PC-9 (cell line): ENCODE measurements at places on chromosomes 12 and 14. TPM values are rescaled to one million over a fixed set of nuclear protein-coding genes. Genes with fewer than 3 reads are reported as not detected.

IL31 gene
- total RNA-seq = not detected in 2 replicates

FOXG1 gene
- total RNA-seq = not detected in 2 replicates

TUNAR gene
- not detected in 2 replicates for total RNA-seq

CCT2 gene
- 136 and 162 TPM in 2 replicates for total RNA-seq

SMCO2 gene
- 1.9 and 3.7 TPM in 2 replicates for total RNA-seq

KCNC2 gene
- not detected in 2 replicates for total RNA-seq

SLCO1A2 gene
- total RNA-seq = 0.45 and 0.63 TPM in 2 replicates

NRXN3 gene
- not detected in 2 replicates for total RNA-seq

RND1 gene
- total RNA-seq = 2.7 and 4.0 TPM in 2 replicates

P2RX2 gene
- total RNA-seq = not detected in 2 replicates

C1R gene
- total RNA-seq = 20.5 and 24.0 TPM in 2 replicates

SOS2 gene
- total RNA-seq = 13.8 and 14.9 TPM in 2 replicates

GDF3 gene
- total RNA-seq = not detected in 2 replicates

KRT75 gene
- not detected in 2 replicates for total RNA-seq

KERA gene
- total RNA-seq = not detected in 2 replicates

LGR5 gene
- total RNA-seq = not detected in 2 replicates

INSM2 gene
- not detected in 2 replicates for total RNA-seq

WSCD2 gene
- total RNA-seq = not detected in 2 replicates

PDE3A gene
- total RNA-seq = not detected in 2 replicates

VIPAS39 gene
- 46.1 and 54.5 TPM in 2 replicates for total RNA-seq

ESR2 gene
- total RNA-seq = 0.20 TPM in 1 of 2 replicates, not detected in the other

BIN2 gene
- not detected in 2 replicates for total RNA-seq

LRTM2 gene
- total RNA-seq = not detected in 2 replicates

CCDC177 gene
- not detected in 2 replicates for total RNA-seq

REM2 gene
- total RNA-seq = 0.50 and 0.98 TPM in 2 replicates

PTPN21 gene
- 4.0 and 4.7 TPM in 2 replicates for total RNA-seq

PLEK2 gene
- 32.7 and 46.0 TPM in 2 replicates for total RNA-seq

MYBPC1 gene
- not detected in 2 replicates for total RNA-seq

ACSS3 gene
- 8.5 and 9.4 TPM in 2 replicates for total RNA-seq

TSPAN11 gene
- total RNA-seq = not detected in 2 replicates

DAO gene
- not detected in 2 replicates for total RNA-seq

NPAS3 gene
- total RNA-seq = not detected in 2 replicates

GPX2 gene
- total RNA-seq = 196 and 323 TPM in 2 replicates

ABCD4 gene
- total RNA-seq = 150 and 179 TPM in 2 replicates
